Stimulated activated CD8-positive, alpha-beta memory T cell treated with anti-CD3 and anti-CD28 coated beads, Interleukin-12 subunit alpha, Interleukin-12 subunit beta, amount 100 ng/mL, for 1 hour (primary cell): ENCODE measurements at places on chromosomes 4 and X.

- no peak for DNase-seq
Measured at GRCh38 chr4:170007113-170007512, 19.1 kb downstream of the MFAP3L start.

DNA sequence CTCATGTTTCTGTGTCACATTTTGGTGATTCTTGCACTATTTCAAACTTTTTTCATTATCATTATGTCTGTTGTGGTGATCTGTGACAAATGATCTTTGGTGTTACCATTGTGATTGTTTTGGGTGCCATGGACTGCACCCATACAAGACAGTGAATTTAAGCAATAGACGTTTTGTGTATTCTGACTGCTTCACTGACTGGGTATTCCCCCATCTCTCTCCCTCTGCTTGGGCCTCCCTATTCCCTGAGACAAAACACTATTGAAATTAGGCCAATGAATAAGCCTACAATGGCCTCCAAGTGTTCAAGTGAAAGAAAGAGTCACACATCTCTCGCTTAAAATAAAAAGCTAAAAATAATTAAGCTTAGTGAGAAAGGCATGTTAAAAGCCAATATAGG is 60.2 kb downstream of the BANK1 start:
- DNase-seq = no peak

DNA sequence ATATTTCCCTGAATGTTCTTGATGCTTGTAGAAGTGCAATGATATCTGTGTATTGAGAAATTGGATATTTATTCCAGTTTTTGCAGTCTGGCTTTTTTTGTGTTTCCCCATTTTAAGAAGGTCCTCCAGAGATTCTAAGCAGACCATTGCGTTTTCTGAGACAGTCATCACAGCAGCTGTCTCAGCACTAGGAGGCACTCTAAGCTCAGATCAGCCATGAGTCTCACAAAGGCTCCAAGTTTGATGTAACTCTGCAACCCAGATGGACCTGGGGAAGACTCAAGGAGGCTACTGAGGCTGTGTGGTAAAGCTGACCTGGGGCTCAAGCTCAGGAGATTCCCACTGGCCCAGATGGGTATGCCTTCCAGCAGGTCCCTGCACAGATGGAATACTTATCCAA is 89.3 kb upstream of the CYLC1 start:
- no peak for DNase-seq

- DNase-seq = no peak
Measured at GRCh38 chr4:37244583-37245390, at the start of gene NWD2. Gene NWD2, plus strand, starts transcription at chr4:37244743. Its CDS starts 325 bp downstream, at chr4:37245068.

- DNase-seq = no peak
Measured at GRCh38 chr4:31516520-31516919, 796.4 kb downstream of the PCDH7 start.

GRCh38 chr4:154186035-154186434 is 305.6 kb downstream of the DCHS2 start:
- DNase-seq = no peak

DNA sequence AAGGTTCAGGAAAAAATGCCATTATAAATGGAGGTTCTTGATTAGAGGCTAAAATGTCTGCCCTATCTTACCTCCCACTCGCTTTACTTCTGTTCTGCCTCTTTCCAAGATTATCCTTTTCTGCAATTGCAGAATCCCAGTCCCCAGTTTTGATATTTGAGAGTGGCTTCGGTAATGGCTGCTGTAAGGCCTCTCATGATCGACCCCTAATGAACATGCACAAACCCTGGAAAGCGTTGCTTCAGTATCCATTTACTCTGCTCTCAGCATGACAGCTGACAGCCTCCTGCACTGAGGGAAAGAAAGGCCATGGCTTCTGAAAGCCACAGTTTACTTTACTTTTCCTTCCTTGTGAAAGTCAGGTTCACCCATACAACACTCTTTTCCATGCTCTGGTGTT is 325.4 kb upstream of the GALNT7 start:
- no peak for DNase-seq

- no peak for DNase-seq
Measured at GRCh38 chr4:47263721-47264120, 199.8 kb downstream of the COMMD8 start.

- DNase-seq = no peak
Measured at GRCh38 chrX:42237956-42238355, 314.6 kb upstream of the CASK start.

DNA sequence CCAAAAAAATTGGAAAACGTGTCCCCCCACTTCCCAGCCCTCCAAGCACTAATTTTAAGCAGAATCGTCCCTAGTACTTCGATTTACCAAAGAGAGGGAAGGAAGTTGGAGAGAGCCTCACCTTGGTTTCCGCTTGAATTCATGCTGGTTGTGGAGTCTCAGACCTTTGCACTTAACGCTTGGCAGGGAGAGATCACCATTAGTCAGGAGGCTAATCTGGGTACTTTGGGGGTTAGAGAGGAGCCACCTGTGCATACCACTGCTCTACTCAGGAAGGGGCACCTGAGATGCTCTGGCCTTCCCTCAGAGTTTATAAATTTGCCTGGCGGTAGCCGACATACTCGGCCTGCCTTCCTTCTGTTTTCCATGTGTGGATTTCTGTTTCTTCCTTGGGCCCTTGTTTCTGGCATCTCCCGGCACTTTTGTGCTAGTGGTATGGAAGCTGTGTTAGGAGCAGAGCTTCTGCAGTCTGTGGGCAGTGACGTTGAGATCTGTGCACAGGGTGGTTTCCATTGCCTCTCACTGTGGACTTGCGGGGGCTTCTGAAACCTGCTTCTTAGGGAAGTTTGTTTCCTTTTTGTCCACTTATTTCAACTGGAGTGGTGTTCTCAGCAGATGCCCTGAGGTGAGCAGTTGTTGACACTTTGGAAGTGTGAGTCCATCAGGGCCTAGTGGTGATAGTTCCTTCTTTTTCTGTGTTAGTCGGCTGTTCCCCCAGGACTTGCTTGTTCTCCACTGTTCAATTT is 104.2 kb downstream of the TMEM131L start:
- no peak for DNase-seq

DNA sequence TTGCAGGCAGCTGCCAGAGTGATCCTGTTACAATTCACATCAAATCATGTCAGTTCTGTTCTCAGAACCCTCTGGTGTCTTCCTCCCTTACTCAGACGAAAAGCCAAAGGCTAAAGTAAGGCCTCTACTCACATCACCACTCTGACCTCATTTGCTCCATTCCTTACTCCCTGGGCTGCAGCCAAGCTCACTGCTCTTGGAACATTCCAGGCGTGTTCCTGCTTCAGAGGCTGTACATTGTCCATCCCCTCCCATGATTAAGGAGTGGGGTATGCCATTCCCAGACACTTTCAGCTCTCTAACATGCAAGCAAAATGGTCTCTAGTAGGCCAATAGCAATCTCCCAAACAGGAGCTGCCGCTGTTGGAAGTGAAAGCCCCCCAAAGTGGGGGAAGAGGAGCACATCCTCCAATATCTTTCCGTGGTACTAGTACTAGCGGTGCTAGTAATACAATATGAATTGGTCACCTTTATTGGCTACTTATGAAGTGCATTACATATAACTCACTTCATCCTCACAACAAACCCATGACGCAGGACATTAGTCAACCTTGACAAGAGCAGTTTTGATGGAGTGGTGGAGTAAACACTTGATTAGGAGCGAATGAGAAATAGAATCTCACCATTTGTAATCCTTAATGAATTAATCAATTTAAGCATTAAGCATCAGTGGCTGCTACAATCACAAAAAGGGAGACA is 15.0 kb downstream of the GAB3 start:
- DNase-seq = no peak

DNA sequence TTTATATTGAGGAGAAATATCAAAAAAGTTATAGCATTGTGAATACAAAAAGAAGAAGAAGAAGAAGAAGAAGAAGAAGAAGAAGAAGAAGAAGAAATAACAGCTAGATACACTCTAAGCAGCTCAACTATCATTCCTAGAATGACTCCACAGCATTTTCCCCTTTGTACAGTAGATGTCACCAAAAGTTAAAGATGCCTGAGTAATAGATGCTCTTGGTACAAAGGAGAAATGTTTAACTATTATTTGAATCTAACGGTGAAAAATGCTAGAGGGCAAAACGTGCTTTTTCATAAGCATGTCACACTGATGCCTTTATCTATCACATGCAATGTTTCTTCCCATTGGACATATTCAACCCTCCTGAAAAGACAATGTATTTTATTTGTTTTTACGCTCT is 178.4 kb upstream of the GPRIN3 start:
- no peak for DNase-seq

GRCh38 chr4:70405765-70406164 is 8.0 kb downstream of the OPRPN start:
- DNase-seq = no peak

DNA sequence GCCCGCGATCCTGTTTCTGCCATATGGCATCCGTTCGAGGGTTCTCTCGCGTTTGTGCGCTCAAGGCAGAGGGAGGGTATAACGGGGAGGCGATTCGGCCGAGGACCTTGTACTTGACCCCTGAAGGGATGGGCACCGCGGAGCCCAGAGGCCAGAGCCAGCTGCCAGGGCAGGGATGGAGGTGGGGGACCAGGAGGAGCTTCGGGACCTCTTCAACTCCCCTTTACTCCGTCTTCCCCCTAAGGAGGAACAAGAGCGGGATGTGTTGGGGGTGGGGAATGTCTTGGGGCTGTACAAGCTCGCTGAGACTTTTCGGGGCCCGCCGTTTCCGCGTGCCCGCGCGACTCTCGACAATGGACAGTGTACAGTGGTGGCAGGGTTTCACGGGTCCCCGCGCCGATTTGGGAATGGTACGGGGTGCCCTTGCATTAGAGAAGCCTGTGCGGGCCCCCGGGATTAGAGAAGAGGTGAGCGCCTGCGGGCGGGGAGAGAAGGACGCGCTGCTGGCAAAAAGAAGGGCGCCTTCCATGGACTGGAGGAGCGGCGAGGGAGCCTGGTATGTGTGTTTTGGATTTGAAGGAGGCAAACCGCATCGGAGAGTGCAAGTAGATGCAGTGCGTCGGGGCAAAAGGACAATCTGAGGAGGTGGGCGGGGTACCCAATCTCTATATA is 760 bp downstream of the UGT8 start:
- no peak for DNase-seq

DNA sequence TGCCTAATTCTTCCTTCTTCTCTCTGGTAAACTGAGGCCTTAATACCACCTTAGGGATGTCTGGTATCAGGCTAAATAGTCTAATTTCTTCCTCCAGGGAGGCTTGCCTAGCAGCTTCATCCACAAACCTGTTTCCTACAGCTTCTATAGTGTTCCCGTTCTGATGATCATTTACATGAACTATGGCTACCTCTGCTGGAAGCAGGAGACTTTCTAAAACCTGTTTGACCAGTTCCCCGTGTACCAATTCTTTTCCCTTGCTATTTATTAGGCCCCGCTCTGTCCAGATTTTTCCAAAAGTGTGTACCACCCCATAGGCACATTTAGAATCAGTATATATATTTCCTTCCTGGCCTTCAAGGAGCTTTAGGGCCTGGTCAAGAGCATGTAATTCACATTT is 5.8 kb upstream of the USP38 start:
- no peak for DNase-seq

GRCh38 chr4:130183766-130184165 is 1087.8 kb downstream of the C4orf33 start:
- no peak for DNase-seq

DNA sequence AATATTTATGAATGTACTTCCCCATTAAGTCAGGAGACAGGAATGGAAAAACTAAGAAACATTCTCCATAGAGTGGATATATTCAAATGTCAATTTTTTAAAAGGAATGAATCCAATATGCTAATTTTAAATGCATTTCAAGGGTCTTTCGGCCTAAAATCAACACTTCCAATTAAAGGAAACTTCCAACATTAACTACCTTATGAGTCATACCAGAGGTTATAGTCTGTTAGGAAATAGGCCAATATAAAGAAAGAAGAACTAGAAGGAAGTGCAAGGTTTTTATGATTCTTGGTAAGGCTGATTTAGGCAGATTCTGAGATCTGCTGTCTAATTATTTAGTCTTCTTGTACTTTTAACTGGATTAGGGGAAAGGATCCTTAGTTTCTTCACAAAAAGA is 260.1 kb upstream of the EDNRA start:
- DNase-seq = no peak
